A549 (cell line): ENCODE measurements at places on chromosomes 4 and X.

DNA sequence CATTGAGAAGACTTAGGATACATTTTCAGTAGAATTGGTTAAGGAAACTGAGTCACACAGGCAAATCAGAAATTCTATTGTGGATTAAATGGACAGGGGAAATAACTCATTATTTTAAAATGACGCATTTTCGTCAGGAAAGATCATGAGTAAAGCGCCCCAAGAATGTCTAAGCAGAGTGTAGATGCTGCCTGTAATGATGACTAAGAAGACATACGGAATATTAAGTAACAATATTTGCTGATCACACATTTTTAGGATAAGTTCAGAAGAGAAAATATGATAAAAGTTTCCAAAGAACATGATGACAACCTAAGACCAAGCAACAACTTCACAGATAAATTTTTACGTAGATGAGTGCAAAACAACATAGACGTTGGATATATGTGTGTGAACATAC, 596.3 kb upstream of the TENM3 start:
- DNase-seq = no peak

- DNase-seq = no peak
Observed at GRCh38 chr4:83269256-83269655, 15.3 kb downstream of the COQ2 start.

- DNase-seq = no peak
Observed at GRCh38 chr4:176949029-176949428, 156.3 kb upstream of the VEGFC start.

- DNase-seq = no peak
Observed at GRCh38 chr4:13933191-13933590, 305.7 kb upstream of the BOD1L1 start.

GRCh38 chr4:121656269-121656641, 40.5 kb downstream of the ANXA5 start:
- DNase-seq = no peak

DNA sequence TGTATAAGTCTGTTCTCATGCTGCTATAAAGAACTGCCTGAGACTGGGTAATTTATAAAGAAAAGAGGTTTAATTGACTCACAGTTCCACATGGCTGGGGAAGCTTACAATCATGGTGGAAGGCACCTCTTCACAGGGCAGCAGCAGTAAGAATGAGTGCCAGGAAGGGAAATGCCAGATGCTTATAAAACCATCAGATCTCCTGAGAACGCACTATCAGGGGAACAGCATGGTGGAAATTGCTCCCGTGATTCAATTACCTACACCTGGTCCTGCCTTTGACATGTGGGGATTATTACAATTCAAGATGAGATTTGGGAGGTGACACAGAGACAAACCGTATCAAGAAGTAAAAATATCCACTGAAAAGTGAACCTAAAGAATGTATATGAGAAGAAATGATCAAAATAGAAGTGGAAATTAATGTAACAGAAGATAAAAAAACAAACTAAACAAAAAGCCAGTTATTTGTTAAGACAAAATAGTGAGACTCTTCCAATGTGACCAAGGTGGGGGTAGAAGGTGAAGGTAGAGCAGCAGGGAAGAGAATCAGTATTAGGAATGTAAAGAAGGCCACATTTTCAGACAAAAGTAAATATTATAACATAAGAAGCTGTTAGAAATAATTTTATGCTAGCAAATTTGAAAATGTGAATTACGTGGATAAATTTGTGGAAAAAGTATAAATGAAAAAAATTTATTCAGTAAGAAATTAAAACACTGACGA, 372.9 kb downstream of the NKX6-1 start:
- DNase-seq = no peak

GRCh38 chrX:12704706-12705105, 86.5 kb upstream of the PRPS2 start:
- no peak for DNase-seq

GRCh38 chrX:97021680-97022079, 138.0 kb downstream of the RPA4 start:
- no peak for DNase-seq

GRCh38 chr4:167890226-167890625, 202.1 kb upstream of the ANXA10 start:
- no peak for DNase-seq

GRCh38 chr4:173288296-173288695, 45.9 kb downstream of the HMGB2 start:
- peak; percentile 5 for DNase-seq

DNA sequence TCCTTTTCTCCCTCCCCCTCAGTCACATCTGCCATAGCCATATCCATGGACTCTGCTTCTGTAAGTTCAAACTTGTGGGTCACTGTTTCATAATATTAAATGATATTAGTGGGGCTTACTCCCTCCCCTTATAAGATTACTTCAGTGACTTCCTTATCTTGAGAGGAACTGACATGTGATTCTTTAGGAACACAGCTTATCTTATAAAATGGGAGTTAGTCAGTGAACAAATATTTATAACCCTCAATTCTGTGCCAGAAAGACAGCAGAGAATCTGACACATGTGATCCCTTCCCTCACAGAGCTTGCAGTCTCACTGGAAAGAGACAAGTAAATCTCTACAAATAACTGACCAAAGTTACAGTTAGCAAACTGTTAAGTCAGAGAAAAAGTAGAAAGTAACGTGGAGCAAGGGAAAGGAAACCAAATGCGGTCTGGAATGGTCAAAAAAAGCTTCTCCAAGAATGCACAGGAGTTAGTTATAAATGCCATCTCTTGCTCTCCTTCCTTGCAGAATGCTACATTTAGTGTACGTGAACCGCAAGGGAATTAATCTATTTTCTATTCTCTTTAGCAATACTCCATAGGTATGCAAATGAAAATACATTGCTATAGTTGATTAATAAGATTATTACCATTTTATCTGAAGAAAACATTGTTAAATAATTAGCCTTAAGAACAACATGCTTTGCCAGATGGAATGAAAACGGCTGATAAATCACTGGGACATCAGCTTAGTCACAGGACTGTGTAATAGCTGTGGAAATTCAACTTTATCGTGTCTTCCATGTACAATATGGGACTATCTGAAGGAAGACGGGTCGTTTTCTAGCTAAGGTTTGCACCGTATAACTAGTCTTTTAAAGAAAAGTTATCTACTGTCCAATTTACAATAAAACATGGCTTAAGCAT, 29.0 kb downstream of the SGMS2 start:
- DNase-seq = peak; percentile 61

- DNase-seq = no peak
Observed at GRCh38 chrX:26889574-26889973, 573.6 kb downstream of the PPP4R3C start.

DNA sequence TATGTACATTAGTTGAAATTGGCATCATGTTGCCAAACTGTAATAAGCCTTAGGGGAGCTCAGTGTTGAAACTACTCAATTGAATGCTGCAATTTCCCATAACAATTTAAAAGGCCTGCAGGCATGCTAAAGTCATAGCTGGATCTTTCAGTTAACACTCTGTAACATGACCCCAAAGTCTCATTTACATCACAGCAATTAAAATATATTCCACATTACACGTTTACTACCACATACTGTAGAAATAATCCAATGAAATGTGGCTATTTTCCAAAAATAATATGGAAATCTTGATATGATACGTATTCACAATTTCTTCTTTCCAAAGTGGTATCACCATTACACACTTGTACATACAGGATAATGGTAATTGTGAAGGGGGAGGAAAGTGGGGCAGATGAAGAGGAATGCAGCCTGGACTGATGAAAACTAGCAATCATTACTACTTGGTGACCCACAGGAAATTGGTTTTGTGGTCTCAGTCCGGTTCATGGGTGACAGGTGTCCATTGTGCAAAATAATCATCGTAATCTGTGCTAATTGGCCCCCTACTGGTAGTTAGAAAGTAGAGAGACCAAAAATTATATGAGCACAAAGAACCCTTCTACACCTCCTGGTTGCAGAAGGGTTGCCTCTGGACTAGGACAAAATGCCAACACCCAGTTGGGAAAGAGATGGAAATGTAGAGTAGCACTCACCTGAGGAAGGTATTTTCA, 63.7 kb downstream of the TENM3 start:
- no peak for DNase-seq

GRCh38 chrX:123392921-123393320, 208.8 kb downstream of the GRIA3 start:
- no peak for DNase-seq

DNA sequence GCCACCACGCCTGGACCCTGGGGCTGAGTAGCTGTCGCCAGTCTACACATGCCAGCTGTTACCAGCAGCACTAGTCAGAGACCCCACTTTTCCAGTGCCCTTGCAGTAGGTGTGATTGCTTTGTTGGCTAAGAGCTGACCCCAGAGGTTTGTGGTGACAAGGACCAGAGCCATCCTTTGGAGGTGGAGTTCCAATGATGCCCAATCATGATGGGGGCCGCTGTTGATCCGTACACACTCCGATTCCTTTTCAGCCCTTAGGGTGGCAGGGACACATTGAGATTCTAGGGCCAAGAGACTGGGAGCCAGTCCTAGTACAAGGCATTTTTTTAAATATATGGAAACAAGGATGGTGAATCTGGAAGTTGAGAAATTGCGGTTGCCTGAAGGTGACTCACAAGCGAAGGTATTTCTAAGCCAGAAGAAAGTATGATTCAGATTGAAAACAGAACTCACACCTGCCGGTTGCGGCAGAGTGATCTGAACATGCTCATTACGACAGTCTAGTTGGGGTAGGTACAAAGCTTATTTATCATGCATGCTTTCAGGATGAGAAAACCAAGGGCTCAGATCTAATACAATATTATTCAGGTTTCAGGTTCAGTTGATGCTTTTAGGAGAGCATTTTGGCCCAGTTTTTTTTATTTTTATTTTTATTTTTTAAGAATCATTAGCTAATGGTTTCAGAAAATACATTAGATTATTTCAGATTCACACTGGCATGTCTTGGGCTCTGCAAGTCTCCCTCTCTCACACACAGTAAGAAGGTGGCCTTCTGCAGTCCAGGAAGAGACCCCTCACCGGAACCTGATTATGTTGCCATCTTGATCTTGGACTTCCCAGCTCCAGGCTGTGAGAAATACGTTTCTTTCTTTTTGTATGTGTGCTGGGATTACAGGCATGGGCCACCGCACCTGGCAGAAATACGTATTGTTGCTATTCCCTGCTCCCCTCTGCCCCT, 43.4 kb downstream of the SHROOM2 start:
- DNase-seq = peak; percentile 27

DNA sequence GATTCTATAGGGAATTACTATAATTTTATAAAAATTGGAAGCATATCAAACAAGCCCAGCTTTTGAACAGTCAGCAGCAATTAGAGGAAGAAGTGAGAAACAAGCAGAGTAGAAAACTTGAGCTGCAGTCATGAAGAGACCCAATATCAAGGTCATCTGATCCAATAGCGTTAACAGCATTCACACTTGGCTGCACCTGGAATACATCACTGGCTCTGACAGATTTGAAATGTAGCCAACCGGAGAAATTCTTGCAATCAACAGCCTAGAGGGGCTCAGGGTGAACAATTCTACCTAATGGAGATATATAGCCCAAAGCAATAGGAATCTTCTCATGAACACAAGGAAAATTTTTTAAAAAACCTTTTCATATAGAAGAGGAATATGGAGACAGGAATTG, 13.6 kb downstream of the DDX53 start:
- no peak for DNase-seq

- DNase-seq = no peak
Observed at GRCh38 chrX:2546496-2546895, 45.7 kb upstream of the DHRSX start.

DNA sequence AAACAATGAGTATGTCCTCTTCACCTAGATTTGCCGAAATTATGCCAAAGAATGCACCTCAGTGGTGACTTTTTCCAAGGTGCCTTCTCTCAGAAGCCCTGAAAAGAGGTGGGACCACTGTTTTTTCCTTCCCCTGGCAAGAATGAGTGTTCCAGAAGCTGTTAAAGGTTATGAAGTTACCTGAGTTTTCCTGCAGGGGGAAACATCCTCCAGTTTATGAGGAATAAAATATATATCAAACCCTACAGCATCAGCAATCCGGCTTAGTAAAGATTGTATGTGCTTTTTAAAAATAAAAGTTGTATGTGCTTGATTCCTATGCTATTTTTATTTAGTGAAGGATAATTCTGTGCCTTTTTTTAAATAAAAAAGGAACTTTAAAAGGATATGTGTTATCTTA, 73.3 kb downstream of the RBM46 start:
- DNase-seq = peak; percentile 20

- DNase-seq = no peak
Observed at GRCh38 chr4:25245181-25245580, 11.3 kb downstream of the PI4K2B start.

GRCh38 chr4:177282284-177282835, 27.3 kb upstream of the NEIL3 start:
- DNase-seq = no peak

- peak; percentile 7 for DNase-seq
Observed at GRCh38 chr4:114364857-114365256, 233.8 kb upstream of the UGT8 start.

GRCh38 chrX:53087388-53087831, 5.2 kb downstream of the TSPYL2 start:
- no peak for DNase-seq
